Amniotic epithelial cell (primary cell): ENCODE measurements at places on chromosomes 7 and 10.
A peak's percentile ranks its signal among the peaks of the same experiment; 100 is the strongest.

GRCh38 chr10:47317251-47317650 lies 5.0 kb upstream of the GDF2 start:
- no peak for DNase-seq

DNA sequence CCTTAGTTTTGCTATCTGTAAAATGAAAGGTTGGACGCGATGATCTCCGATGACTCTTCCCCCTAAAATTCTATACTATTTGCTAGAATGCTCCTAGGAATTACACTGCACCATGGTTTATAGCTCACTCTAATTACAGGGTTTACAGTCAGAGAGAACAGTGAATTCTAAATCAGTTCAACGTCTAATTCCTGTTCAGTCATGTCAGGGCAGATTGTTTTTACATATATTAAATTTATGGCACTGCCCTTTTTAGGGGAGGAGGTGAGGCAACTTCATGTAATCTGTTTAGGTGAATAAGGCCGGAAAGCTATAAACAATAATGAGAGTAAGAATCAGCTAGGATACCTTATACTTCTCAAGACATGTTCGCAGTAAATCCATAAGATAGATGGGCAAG lies 293.9 kb downstream of the BAMBI start:
- no peak for DNase-seq

DNA sequence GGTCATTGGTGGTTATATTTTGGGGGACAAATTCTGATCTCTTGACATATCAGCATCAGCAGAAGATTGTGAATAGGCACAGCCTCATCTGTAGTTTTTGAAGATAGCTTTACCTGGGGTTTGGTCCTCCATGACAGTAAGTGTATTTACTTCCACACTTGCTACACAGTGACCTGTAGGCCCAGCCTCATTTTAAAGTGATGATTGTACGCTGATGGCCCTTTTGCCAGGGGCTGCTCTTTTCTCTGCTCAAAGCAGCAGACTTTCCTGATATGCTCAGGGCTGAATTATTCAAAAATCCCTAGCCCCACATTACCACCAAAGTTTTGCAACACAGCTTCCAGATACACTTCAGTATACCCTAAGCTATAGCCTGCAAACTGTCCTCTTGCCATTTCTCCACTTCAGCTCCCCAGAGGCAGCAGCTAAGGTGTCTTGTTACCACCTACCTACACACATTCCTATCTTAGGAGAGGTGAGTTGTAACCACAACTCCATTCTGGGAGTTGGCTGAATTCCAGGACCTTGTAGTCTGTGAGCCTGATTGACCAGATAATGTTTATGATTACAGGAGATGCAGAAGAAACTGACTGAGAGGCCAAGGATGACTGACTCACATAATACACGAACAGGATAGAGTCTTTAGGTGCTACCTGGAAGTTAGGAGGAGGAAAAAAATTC lies 6.0 kb downstream of the ASB4 start:
- DNase-seq, result peak; percentile 21

- no peak for DNase-seq
These were observed 62.0 kb downstream of the VSTM4 start for GRCh38 chr10:49053053-49053997.

GRCh38 chr10:75229971-75230370 lies 5.8 kb downstream of the COMTD1 start:
- DNase-seq, result peak; percentile 59

DNA sequence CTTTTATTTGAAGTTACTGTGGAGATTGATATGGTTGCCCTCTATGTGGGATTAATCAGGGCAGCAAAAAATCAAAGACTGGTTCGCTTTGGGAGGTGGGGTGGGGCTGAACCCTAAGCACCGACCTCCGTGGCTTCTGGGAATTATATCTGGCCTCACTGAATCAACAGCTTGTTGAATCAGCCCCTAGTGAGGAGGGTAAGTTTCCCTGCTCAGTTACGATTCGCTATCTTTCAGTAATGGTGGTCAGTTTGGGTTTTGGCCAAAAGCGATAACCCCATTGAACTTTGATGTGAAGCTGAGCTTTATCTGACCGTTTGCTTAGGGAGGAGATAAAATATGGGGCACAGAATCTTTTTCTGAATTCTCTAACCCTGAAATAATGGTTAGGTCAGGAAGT lies 16.6 kb upstream of the ARPC1A start:
- no peak for DNase-seq

- DNase-seq, result no peak
These were observed 126.7 kb upstream of the WNT16 start for GRCh38 chr7:121202125-121202524.

- peak; percentile 73 for DNase-seq
These were observed 46.9 kb upstream of the GNAI1 start for GRCh38 chr7:80087771-80088170.

DNA sequence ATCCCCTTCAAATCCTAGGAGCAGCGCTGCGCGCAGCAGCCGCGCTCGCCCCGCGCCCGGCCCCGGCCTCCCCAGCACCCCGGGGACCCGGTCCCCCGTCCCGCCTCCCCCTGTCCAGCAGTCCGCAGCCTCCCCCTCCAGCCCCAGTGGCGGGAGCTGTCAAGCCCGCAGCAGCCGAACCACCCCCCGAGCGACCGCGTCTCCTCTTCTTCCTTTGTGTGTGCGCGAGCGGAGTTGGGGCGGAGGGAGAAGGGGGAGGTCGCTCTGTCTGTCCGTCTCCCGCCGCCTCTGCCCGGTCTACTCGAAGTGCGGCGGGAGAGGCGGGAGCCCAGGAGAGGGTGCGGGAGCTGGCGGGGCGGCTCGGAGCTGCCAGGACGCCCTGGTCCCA lies 375 bp upstream of the CHN2 start:
- DNase-seq, result no peak

DNA sequence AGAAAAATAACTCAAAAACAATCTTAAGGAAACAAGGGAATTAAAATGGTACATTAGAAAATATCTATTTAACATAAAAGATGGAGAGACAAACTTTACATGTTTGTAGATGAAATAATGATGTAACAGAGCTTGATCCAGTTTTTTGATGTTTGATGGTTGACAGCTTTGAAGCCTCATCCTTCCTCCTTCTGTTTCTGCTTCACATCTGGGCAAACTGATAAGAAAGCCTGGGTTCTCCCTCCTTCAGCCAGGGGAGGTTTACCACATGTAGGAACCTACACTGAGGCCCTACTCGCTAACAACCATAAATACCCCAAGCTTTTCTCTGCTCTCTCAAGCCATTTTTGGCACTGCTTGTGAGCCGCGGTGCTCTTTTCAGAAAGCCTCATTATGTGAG lies 82.8 kb upstream of the ZNF32 start:
- DNase-seq, result no peak

DNA sequence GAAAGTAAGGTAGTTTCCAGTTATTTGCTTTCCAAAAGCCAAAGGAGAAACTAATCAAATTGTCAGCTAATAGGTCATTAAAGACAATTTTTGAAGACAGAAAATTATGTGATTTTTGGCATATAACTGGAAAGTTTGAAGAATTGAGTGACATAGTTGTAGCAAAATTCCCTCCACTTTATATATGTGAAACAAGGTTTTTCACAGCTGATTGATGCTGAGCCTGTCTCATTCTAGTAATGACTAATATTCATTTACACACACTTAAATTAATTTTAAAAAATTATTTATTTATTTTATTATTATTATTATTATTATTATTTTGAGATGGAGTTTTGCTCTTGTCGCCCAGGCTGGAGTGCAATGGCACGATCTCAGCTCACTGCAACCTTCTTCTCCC lies 16.3 kb upstream of the SIRT1 start:
- no peak for DNase-seq

DNA sequence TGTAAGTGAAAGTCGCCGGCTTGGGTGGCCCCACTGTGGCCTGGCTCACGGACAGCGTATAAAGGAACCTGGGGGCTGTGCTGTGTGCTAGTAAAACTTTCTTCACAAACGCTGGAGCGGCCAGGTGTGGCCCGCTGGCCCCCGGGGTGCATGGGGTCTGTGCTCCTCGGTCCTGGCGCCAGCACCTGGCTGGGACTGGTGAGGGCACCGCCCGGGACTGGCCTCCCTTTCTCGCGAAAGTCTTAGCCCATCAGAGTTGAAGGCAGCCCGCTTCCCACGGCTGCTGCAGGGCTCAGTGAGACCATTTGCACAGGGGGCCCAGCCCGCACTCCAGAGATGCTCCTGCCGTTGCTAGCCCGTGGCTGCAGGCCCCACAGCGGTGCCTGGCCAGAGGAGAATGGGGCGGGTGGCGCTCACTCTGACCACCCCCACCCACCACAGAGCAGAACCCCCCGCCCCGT lies 5.8 kb downstream of the PWWP2B start:
- DNase-seq, result no peak
